ENCODE measurements at places on chromosomes 11 and 22.
A peak's percentile ranks its signal among the peaks of the same experiment; 100 is the strongest.

- DNase-seq, result no peak
These were observed 22.9 kb downstream of the RPUSD4 start for GRCh38 chr11:126188332-126189108.

DNA sequence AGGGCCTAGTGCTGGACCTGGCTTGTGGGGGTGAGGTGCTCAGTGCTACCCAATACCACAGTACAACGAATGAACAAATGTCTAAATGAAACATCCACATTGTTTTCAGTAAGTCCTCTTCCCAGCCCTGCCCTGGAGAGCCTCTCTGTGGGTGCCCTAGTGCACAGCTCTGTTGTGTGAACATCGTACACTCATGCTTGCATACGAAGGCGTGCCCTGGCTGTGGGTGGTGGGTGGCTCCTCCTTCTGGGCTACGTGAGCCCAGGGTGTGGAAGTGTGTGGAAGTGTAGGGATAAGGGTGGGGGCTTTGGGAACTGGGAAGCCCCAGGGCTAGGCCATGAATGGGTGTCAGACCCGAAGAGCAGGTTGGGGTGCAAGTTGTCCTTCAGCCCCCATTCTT, 592 bp upstream of the NLRX1 start:
- no peak for DNase-seq

- no peak for DNase-seq
These were observed 165.2 kb upstream of the TBCEL start for GRCh38 chr11:120858740-120859139.

- no peak for DNase-seq
These were observed 206.7 kb upstream of the TBCEL start for GRCh38 chr11:120817158-120817557.

DNA sequence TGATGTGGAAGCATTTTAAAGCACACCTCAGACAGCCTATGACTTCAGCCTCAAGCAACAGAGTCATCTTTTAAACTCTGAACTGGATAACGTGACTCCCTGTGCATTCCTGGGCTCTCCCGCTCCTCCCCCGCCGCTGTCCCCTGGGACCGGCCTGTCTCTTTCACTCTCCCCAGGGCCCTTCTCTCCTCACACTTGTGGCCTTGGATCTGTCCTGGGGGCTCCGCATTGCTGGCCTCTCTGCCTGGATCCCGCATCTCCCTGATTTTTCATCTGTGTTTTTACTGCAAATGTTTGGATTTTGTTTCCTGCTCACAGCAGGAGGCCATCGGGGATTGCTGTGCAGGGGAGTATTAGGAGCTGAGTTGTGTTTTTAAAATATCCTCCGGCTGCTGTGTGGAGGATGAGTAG, 15.4 kb downstream of the C11orf24 start:
- DNase-seq, result no peak

GRCh38 chr11:9219572-9219971, 45.6 kb downstream of the DENND5A start:
- no peak for DNase-seq

DNA sequence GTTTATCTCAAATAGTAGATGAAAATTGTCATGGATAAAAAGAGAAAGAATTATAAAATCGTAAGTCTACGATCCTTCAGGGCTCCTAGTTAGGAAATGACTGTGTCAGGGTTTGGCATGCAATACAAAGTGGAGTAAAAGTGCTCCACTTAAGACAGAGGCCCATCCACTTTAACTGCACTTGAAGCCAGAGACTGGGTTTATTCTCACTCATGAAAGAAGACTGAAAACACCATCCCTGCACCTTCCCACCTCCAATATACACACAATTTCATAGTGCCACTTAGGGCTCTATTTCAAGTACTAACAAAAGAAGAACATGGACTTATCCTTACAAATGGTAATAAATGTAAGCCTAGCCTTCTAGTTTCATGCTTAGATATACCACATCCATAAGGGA, 70.7 kb downstream of the ANO5 start:
- DNase-seq, result no peak

GRCh38 chr11:3732671-3733436, 61.7 kb upstream of the CHRNA10 start:
- DNase-seq, result no peak

GRCh38 chr11:73206801-73207200, 11.3 kb upstream of the P2RY2 start:
- DNase-seq, result no peak

DNA sequence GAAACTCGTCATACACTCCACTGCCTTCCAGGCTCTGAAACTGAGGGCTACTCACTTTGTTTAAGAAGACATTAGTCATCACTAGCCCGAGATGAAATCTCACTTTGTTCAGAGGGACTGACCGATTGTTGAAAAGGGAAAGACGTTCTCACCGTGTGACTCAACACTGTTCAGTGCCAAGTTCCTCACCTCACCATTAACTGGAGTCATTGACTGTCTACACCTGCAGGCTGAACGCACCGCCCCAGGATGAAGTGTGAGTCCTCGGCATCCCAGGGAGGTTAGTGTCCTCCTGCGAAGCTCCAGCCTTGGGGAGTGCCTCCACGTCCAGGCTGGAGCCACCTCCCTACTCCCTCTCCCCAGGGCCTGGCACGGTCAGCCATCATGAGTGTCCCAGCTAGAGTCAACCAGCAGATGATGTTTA, 30.4 kb downstream of the FADD start:
- no peak for DNase-seq

DNA sequence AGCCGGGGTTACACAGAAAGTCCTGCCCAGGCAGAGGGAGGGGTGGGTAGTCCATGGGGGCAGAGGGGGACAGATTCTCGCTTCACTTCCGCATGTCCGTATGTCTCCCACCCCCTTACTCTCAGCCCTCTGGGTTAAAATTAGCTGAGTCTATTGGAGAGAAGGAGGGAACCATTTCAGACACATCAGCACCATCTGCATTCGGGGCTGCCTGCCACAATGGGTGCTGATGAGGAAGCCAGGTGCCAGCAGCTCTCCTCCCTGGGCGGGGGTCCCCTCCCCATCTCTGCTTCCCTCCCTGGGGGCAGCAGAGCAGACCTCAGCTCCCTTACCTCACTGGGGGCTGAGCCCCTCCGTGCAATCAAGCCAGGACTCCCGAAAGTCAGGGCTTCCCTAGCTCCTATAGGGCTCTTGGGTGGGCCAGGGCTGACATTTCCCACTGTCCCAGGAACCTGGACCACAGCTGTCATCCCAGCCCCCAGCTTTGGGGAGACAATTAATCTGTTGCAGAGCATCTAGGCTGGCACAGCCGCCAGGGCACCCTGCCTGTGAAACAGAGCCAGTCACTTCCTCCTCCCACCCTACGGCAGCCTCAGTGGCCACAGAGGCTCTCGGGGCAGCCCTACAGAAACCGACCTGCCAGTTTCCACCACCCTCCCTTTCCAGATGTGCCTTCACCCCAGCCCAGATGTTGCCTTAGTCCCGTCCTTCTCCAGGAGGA, 67.3 kb downstream of the PDE2A start:
- no peak for DNase-seq

GRCh38 chr22:41157083-41157482, 48.0 kb upstream of the L3MBTL2 start:
- no peak for DNase-seq

- DNase-seq, result no peak
These were observed 8.6 kb upstream of the PIK3IP1 start for GRCh38 chr22:31300896-31301295.

- no peak for DNase-seq
These were observed 3.8 kb upstream of the PIK3IP1 start for GRCh38 chr22:31295831-31296657.

DNA sequence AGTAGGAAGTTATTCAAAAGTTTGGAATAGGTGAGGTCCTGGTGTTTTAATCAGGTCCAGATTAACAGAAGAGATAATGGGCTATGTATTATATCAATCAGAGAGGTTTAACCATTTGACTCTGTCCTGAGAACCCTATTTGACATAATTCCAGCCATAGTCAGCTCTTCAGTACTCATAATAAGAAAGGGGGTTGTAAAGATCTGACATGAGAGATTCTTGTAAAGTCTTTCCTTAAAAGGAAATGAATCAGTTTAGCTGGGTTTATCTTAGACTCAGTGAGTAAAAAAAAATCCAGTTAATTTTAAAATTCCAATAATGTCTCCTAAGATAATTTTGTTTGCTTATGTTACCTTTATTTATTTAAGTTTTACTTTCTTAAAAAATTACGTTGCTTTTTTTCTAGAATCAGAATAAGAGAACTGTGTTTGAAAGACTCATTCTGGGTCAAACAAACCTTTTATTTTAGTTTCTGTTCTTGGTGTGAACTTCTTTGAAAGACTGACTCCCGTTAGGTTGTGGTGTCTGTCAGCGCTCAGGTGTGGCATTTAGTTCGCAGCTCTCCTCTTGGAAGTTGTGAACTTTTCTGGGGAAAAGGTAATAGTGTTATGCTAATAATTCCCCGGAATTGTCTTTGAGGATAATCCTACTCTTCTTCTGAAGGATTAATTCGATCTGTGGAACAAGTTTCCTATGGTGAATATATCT, 20.5 kb downstream of the NUCB2 start:
- DNase-seq, result no peak

- no peak for DNase-seq
These were observed 221.2 kb downstream of the SBF2 start for GRCh38 chr11:10072841-10073240.

GRCh38 chr11:113313601-113314000, 782 bp upstream of the TTC12 start:
- no peak for DNase-seq

- no peak for DNase-seq
These were observed 41.9 kb upstream of the TTLL12 start for GRCh38 chr22:43228863-43229262.

DNA sequence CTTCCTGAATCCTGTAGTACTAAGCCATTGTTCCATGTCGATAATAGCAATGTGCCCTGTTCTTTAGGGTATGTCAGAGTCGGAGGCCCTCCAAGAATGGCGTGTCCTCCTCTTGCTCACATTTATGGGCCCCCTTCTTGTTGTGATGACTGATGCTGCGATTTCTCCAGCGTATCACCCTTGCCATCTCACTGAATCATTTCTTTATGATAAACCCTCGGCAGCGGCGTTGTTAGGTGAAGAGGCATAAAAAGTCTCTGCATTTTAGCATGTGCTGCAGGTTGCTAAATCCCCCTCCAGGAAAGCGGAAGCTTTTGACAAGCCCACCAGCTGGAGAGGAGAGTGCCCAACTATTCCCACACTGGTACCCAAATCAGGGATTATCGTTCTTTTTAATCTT, 1045.3 kb downstream of the BRD1 start:
- no peak for DNase-seq

- no peak for DNase-seq
These were observed 219.8 kb downstream of the ETS1 start for GRCh38 chr11:128367573-128367972.

DNA sequence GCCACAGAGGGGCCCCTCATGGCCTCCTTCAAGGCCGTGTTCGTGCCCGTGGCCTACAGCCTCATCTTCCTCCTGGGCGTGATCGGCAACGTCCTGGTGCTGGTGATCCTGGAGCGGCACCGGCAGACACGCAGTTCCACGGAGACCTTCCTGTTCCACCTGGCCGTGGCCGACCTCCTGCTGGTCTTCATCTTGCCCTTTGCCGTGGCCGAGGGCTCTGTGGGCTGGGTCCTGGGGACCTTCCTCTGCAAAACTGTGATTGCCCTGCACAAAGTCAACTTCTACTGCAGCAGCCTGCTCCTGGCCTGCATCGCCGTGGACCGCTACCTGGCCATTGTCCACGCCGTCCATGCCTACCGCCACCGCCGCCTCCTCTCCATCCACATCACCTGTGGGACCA, 10.0 kb downstream of the CXCR5 start:
- no peak for DNase-seq

DNA sequence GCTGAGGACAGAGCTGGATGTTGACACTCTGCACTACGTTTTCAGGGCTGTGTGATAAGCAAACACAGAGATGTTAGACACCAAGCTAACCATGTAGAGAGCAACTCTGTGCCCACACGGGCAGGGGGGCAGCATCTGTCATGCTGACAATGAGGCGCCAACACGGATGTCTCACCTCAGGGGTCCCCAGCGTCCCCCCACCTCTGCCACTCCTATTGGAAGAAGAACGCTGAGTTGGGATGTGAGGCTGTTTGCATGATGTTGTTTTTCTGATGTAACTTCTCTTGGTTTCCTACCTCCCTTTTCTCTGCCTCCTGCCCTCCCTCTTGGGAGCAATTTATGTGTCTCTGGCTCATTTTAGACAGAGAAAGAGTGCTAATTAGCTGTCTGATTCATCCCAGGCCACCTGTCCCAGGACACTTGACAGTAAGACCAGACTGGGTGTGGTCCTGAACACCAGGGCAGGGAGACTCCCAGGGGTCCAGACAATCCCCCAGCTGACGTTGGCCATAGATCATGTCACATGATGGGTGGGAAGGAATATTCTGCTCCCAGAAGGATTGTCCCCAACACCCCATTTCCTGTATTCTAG, 89.2 kb upstream of the NCAM1 start:
- no peak for DNase-seq

GRCh38 chr11:8285228-8285627, 21.6 kb upstream of the LMO1 start:
- DNase-seq, result peak; percentile 28

DNA sequence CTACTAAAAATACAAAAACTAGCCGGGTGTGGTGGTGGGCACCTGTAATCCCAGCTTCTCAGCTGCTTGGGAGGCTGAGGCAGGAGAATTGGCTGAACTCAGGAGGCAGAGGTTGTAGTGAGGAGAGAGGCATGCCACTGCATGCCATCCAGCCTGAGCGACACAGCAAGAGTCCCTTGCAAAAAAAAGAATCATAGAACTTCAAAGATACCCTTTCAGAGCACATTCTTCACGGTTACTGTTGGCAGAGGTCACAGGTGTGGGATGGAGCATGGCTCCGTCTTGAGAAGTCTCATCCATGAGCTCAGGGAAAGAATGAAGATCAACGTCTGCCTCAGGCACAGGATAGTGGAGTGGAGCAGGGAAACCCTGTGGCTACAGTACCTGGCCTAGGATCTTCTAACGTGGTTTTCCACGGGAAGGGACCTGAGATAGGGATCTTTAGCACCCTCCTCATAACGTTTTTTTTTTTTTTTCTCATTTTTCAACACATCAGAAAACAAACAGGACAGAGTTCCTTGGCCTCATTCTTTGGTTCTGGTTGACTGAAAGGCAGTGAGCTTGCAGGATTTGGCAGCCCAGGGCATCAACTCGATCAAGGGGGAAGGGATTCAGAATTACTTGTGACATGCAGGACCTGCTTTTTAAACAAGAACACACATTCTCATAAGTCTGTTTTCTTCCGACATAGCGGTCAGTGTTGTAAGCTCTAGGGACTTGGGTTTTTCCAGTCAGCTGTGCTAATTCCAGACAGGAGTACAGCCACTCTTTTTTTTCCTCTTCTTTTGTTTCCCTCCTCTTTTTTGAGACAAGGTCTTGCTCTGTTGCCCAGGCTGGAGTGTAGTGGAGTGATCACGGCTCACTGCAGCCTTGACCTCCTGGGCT, 22.8 kb downstream of the F2 start:
- DNase-seq, result no peak

GRCh38 chr11:12303421-12304149, 73.8 kb upstream of the PARVA start:
- DNase-seq, result no peak

Data from sigmoid colon (tissue), 7 donors.